ENCODE measurements at places on chromosomes 7 and 10. TPM values are rescaled to one million over a fixed set of nuclear protein-coding genes. Genes with fewer than 3 reads are reported as not detected.

TMEM225B gene
- total RNA-seq: not detected

UNCX gene
- total RNA-seq: not detected

ZNF485 gene
- total RNA-seq: 1.4 TPM

ATG9B gene
- total RNA-seq: not detected

CAV1 gene
- 2,402 TPM for total RNA-seq

SCART1 gene
- total RNA-seq: 0.49 TPM

THAP5 gene
- total RNA-seq: 11.8 TPM

TMEM254 gene
- 6.2 TPM for total RNA-seq

NANOS1 gene
- total RNA-seq: 0.16 TPM

CCDC136 gene
- total RNA-seq: 0.49 TPM

TEX36 gene
- total RNA-seq: not detected

C10orf62 gene
- 0.06 TPM for total RNA-seq

TMEM176A gene
- not detected for total RNA-seq

MAGI2 gene
- 0.81 TPM for total RNA-seq

SLC35G1 gene
- 4.9 TPM for total RNA-seq

CNTNAP2 gene
- total RNA-seq: 1.3 TPM

CALHM3 gene
- not detected for total RNA-seq

ENO4 gene
- not detected for total RNA-seq

KCP gene
- total RNA-seq: not detected

MALRD1 gene
- total RNA-seq: not detected

VWA2 gene
- not detected for total RNA-seq

PCLO gene
- 4.5 TPM for total RNA-seq

PLEKHA1 gene
- total RNA-seq: 23.6 TPM

CACNB2 gene
- not detected for total RNA-seq

PAX4 gene
- total RNA-seq: not detected

CAMK2B gene
- total RNA-seq: under 0.01 TPM

MNX1 gene
- not detected for total RNA-seq

PLXNA4 gene
- total RNA-seq: 7.9 TPM

AMZ1 gene
- total RNA-seq: under 0.01 TPM

THSD7A gene
- 27.2 TPM for total RNA-seq

RBP3 gene
- not detected for total RNA-seq

ARMS2 gene
- total RNA-seq: not detected

AKR1C4 gene
- not detected for total RNA-seq

TET1 gene
- 0.69 TPM for total RNA-seq

PRSS37 gene
- not detected for total RNA-seq

NPY gene
- total RNA-seq: not detected

GPR15LG gene
- not detected for total RNA-seq

SPAM1 gene
- total RNA-seq: not detected

Measured in bladder microvascular endothelial cell (primary cell).